Suprapubic skin (tissue), 4 donors: ENCODE measurements at places on chromosomes 7 and 10. TPM values are rescaled to one million over a fixed set of nuclear protein-coding genes. Genes with fewer than 3 reads are reported as not detected.

DNA sequence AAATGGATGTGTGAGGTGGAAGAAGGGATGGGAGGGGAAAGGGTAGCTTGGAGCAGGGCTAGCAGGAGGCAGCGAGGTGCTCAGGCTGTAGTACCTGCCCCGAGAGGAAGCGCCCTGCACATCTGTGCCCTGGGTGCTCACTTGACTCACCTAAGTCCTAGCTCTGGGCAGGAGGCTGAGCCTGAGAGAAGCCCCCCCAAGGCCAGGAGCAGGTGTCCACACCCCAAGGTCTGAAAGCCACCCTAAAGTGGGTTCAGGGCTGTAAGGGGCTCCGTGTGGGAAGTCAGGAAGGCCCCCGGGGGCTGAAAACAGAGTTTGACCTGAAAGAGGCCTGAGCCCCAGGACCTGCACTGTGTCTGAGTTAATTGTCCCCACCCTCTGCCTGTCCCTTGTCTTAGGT is 95.8 kb upstream of the PODXL start:
- DNase-seq: no peak

DNA sequence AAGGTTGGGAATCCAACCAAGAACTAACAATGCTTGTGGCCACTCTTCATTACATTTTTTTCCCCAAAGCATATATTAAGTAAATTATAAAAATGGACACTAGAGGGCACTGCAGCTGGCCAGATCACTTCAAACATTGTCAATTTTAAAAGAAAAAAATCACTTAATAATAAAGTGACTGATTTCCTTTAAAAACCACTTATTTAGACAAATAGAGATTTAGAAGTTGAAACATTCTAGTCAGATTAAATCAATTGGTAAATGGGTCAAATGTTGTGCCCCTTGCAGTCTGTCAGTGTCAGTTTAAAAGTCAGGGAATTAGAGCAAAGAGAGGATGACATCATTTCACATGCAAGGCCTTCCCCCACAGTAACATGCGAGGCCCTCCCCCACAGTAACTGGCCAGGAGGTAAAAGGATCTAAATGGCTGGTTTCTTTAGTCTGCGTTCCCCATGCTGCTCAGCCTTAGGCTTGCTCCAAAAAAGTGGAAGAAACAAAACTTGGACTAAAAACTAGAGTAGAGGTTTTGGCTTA is 177.9 kb downstream of the SKAP2 start:
- DNase-seq: no peak

- no peak for DNase-seq
Measured at GRCh38 chr10:93947055-93947454, 46.7 kb upstream of the PLCE1 start.

The WASHC2A gene
- total RNA-seq: 68.0 TPM

- DNase-seq: no peak
Measured at GRCh38 chr10:106711313-106711906, 453.1 kb downstream of the SORCS1 start.

GRCh38 chr10:85045046-85045445 is 716.7 kb downstream of the CCSER2 start:
- no peak for DNase-seq

DNA sequence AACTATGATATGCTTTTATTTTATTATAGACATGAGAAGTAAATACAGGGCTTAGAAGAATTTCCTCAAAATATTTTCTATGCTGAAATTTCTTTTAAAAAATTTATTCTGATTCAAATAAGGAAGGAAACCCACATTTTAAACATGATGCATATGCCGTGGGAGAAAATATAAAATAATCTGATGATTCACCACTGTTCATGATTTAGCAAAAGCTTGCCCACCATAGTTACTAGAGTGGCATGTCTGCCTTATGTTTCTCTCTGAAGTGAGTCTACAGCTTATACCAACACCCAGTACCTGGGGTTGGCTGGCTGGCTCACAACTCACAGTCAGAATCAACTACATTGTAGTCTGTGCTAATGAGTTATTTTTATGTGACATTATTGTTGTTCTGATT is 102.0 kb downstream of the GNAI1 start:
- no peak for DNase-seq

DNA sequence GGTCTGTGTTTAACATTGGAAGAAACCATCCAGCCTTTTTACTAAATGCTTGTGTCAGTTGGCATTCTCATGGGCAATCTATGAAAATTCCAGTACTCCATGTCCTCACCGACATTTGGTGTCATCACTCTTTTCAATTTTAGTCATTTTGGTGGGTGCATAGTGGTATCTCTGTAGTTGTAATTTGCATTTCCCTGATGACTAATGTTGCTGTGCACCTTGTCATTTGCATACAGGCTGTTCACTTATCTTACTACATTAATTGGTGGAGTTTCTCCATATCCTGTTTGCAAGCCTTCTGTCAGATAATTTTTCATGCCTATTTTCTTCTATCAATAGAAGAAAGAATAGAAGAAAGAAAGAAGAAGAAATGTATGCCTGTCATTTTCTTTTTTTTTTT is 73.7 kb downstream of the PLPP4 start:
- no peak for DNase-seq

The HIBADH gene
- 28.2 TPM for total RNA-seq

DNA sequence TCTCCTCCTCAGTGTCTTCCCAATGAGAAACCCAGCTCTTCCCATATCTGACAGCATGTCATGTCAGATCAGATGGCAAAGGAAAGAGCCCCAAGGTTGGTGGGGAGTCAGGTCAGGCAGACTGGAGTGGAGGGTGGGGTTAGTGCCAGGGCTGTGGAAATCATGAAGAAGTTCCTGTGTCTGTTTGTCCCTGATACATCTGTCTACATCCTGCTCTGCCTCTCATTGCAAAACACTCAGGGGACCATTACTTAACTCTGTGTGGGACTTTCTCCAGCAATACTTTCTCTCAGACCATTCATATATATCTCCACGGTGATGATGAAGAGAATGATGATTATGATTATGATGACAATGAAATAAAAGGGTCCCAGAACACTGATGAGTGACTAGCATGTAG is 3.3 kb downstream of the PRRT4 start:
- no peak for DNase-seq

DNA sequence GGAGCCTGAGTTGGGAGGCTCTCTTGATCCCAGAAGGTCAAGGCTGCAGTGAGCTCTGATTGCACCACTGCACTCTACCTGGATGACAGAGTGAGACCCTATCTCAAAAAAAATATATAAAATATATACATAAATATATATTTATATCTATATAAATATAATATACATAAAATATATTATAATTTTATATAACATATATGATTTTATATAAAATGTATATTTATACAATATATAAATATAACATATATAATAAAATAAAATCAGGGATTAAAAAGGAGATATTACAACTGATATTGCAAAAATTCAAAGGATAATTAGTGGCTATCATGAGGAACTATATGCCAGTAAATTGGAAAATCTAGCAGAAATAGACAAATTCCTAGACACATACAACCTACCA is 353.5 kb upstream of the HPS1 start:
- no peak for DNase-seq

- no peak for DNase-seq
Measured at GRCh38 chr10:85527616-85528317, 838.8 kb downstream of the GRID1 start.

DNA sequence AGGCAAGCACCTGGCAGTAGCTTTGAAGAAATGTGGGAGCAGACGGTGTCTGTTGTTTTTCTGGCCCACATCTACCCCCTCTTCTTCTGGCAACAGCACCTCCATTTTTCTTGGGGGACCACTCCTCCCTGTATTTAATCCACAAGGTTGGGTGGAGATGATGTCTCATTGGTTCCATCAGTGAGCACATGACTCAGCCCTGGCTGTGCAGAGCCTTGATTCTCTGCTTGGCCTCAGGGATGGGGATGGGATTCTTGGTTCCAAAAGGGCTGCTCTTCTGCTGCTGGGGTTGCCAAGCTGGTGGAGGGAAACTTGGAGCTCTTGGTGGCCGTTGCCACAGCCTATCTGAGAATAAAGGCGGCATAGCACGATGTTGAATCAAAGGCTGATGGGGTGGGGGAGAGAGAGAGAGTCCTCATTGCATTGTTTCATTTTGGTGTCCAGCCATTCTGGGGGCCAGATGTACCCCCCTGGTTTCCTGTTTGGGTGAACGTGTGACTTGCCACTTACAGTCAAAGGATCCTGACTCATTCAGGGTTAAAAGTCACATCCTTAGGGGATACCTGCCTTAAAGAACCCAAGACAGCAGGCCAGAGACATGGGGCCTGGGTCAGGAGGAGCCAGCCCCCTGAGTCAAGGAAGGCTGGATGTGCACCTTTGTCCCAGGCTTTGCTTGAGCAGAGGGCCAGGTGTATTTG is 25.9 kb downstream of the GRK5 start:
- no peak for DNase-seq
